ENCODE measurements at places on chromosomes 7 and 10.

DNA sequence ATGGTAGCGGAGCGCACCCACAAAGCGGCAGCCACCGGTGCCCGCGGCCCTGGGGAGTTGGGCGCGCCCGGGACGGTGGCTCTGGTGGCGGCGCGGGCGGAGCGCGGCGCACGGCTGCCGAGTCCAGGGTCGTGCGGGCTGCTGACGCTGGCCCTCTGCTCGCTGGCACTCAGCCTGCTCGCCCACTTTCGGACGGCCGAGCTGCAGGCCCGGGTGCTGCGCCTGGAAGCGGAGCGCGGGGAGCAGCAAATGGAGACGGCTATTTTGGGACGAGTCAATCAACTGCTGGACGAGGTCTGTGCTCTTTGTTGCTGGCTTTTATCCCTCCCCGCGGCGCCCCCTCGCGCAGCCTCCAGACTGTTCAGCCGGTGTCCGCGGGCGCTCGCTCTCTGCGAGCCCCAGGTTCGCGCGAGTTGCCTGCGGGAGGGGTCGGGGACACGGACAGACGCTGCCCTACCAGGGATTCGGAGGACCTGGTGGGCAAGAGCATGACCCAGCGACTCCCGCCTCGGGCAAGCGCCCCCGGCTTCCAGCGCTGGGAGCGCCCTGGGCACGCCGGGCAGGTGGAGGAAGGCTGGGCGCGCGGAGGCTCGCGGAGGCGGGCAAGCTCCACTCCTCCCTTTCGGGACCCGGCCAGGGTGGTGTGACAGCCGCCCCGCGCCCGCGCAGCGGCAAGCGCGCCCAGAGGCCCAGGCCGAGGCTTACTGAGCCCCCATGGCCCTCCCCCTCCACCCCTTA lies 887 bp downstream of the COL13A1 start:
- DNase-seq = no peak

- DNase-seq = no peak
Measured at GRCh38 chr7:71665716-71666115, 533.8 kb downstream of the GALNT17 start.

- no peak for DNase-seq
Measured at GRCh38 chr7:22944022-22944421, 69.9 kb downstream of the HYCC1 start.

GRCh38 chr10:26743091-26743490 lies 45.6 kb downstream of the PDSS1 start:
- no peak for DNase-seq

GRCh38 chr7:64183126-64183742 lies 23.8 kb upstream of the ZNF735 start:
- no peak for DNase-seq

DNA sequence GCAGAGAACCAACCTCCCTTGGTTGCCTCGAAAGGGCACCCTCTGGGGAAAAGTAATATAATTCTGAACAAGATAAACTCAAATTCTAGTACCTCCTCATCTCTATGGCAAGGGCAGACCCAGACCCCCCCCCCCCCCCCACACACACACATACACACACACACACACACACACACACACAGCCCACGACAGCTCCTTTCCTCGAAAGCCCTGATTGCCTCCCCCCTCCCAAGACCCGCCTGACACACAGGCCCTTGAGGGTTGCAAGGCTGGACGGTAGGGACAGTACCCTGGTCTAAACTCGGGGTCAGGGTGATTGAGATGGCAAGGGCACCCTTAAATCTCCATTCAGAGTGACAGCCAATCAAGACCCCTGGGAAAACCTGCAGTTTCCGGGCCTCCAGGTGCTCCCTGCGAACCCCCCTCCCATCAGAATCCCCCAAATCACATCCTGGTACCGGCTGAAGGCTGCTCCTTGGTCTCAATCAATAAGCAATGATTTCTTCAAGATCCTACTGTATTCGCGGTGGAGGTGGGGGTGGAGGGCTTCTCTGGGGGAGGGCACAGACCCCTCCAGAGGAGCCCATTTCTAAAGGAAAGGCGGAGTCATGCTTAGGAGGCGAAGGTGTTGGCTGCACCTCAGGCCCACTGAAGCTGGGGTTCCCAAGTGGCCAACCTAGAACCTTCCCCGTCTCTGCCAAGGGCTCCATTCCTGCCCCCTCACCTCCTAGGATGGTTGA lies 100.7 kb downstream of the HIP1 start:
- DNase-seq = no peak

GRCh38 chr10:96991313-96991841 lies 159.3 kb downstream of the LCOR start:
- no peak for DNase-seq

GRCh38 chr10:34001087-34001580 lies 666.7 kb upstream of the NRP1 start:
- DNase-seq = no peak

DNA sequence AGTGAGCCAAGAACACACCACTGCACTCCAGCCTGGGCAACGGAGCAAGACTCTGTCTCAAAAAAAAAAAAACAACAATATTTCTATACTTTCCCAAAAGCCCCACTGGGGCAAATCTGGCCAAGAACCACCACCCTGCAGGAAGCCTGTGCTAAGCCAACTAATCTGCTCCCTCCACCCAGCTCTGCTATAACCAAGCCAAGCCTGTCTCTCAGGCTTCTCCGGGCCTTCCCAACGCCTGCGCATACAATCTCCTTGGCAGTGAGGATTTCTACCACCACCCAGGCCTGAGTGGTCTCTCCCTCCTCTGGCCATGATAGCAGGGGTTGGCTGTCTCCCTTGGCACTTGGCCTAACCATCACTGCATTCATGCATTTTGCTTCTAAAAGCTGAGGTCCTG lies 14.2 kb downstream of the DDX56 start:
- no peak for DNase-seq

DNA sequence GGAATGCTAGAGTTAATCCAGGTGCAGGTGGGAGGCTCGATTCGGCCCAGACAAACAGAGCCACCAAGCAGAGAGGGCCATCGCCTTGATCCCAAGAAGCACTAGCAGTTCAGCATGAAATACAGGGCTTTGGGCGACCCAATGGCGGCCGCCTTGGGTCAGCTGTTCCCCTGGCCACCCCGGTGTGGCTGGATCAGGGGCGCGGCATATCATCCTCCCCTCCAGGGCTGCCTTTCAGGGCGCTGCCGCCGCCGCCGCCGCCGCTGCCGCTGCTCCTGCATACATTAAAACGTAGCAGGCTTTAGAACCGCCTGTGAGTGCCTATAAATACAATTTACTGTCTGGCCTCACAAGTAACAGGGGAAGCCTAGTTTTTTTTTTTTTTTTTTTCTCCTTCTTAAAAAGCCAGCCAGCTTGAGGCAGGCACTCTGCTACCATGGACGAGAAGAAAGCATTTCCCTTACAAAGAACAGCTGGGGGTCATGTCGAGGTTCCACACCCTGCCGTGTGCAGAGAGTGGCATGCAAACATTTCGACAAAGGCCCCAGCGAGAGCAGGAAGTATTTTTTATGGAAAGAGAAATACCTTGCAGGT lies 57.7 kb upstream of the EFCAB10 start:
- DNase-seq = peak; percentile 59

- DNase-seq = no peak
Measured at GRCh38 chr7:142451296-142451695, 193.4 kb upstream of the PRSS58 start.

DNA sequence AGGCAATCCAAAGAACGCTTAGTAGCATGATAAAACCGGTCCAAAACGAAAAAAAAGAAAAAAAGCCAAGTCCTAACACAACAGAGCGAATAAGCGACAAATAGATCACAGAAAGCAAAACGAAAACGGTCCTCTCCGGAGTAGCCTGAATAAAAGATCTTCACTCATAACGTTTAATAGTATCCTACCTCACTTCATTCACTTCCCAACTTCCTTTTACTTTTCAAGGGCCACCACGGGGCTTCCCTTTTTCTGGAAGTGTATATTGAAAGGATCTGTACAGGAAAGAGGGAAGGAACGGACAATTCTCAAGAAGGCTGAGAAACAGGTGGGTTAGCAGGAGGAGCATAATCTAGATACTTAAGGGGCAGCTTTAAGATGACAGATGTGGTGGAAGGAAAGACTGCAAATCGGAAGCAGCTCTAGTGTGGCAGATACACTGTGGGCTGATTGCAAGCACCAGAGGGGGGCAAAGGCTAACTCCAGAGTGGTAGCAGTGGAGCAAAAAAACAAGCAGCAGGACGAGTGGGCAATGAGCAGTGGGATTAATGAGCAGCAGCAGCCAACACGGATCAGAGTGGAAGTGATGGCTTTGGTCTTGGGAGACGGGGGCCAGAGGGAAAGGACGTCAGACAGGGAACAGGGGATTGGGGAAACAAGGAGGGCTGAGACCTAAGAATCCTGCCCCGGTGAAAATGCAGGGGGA lies 866 bp downstream of the CNOT4 start:
- DNase-seq = no peak

DNA sequence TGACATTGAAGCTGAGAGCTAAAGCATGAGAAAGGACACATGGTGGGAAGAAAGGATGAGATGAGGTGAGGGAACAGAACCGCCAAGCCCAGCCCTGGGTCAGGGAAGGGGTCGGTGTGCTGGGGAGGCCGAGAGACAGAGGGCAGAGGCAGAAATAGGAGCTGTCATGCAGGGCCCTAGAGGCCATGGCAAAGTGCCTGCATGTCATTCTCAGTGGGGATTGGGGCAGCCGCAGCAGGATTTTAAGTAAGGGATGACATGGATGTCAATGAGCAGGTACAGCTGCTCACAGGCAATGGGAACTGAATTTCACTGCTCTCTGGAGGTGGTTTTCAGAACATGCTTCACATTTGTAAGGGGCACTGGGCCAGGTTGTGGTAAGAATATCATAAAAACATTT lies 227.4 kb downstream of the RAB11FIP2 start:
- no peak for DNase-seq

DNA sequence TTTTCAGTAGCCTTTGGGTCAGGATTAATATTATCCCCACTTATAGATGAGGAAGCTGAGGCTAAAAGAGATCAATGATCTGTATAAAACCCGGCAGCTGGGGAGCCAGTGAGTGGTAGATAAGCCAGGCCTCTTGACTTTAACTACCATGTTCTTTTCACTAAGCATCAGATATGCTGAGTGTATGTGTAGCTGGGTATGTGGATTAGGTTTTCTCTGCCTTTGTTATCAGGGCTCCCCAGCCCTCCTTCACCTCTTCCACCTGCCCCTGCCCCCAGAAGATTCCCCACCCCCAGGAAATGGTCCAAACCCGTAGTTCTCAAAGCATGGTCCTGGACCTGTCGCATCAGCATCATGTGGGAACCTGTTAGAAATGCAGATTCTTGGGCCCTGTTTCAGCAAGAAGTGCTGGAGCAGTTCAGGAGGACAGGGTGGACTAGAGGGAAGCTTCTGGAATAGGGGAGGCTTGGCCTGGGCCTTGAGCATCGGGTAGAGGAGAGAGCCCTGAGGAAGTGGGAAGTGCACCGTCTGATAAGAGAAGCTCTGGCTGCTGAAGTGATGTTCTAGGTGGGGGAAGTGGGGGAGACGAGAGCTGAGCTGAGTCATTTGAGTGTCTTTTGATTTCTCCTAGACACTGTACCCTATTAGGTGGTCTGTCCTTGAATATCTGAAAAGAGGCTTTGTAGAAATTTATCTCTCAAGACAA lies 101.3 kb downstream of the HIF1AN start:
- DNase-seq = no peak

DNA sequence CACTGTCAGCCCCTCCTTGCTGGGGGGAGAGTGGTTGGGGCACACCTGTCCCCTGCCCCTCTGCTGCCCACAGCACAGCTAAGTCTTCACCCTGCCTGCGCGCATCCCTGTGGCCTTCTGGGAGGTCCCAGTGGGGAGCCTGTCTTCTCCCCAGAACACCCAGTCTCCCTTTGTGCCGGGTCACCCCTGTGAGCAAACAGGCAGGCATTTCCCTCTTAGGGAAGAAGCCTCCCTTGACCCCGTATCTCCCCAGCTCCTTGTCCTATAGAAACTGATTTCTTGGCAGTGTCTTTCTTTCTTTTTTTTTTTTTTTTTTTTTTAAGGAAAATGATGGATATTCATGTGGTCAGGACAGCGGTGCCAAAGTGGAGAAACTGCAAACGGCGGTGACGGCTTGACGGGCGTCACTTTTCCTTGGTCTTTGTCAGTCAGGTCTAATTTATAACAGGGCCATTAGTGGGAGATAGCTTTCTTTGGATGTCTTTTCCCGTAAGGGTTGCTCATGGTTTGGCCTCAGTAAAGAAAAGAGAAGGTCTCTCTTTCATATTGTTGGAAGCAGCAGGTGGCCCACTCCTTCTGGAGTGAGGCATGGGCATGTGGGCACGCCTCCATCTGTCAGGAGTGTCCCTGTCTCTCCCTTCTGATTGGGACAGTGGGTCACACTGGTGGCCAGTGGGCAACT lies 115.3 kb downstream of the NKX6-2 start:
- DNase-seq = no peak

- DNase-seq = no peak
Measured at GRCh38 chr7:21939858-21940372, 5.8 kb downstream of the CDCA7L start.

GRCh38 chr10:91662993-91663392 lies 30.1 kb upstream of the PPP1R3C start:
- DNase-seq = no peak

- no peak for DNase-seq
Measured at GRCh38 chr7:22597844-22598243, 97.9 kb upstream of the STEAP1B start.
